ENCODE measurements at places on chromosomes 4 and X. TPM values are rescaled to one million over a fixed set of nuclear protein-coding genes. Genes with fewer than 3 reads are reported as not detected.

BBS7 gene
- total RNA-seq: 12.4 TPM

MGAT4D gene
- total RNA-seq: not detected

GPC3 gene
- 874 TPM for total RNA-seq

RNF175 gene
- 2.1 TPM for total RNA-seq

CHRDL1 gene
- 1.6 TPM for total RNA-seq

TEX13C gene
- not detected for total RNA-seq

TASL gene
- total RNA-seq: not detected

SPACA5 gene
- total RNA-seq: not detected

MAGEA1 gene
- not detected for total RNA-seq

MAML3 gene
- total RNA-seq: 8.7 TPM

COL25A1 gene
- 1.9 TPM for total RNA-seq

GPR50 gene
- not detected for total RNA-seq

Data from hepatocyte (in vitro differentiated cells).